ENCODE measurements at places on chromosomes 11 and 22.

GRCh38 chr11:69947059-69947792, 128.0 kb upstream of the FGF3 start:
- DNase-seq, result no peak

DNA sequence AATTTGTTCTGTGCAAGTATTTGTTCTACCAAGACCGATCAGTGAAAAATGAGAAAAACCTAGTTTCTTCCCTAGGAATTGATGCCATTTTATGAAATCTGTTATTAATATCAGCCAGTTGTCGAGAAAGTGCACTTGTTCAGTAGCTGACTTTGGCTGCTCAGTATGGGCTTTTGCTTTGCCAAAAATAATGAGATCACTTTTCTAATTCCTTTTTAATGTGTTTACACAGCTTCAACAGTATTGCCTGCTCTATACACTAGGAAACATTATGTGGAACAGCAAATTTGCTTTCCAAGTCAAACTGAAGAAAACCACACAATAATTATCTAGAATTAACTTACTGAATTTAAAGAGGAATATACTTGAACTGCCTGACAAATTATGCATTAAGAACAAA, 34.4 kb downstream of the SCUBE2 start:
- no peak for DNase-seq

GRCh38 chr11:465896-466530, 15.9 kb downstream of the PTDSS2 start:
- DNase-seq, result no peak

DNA sequence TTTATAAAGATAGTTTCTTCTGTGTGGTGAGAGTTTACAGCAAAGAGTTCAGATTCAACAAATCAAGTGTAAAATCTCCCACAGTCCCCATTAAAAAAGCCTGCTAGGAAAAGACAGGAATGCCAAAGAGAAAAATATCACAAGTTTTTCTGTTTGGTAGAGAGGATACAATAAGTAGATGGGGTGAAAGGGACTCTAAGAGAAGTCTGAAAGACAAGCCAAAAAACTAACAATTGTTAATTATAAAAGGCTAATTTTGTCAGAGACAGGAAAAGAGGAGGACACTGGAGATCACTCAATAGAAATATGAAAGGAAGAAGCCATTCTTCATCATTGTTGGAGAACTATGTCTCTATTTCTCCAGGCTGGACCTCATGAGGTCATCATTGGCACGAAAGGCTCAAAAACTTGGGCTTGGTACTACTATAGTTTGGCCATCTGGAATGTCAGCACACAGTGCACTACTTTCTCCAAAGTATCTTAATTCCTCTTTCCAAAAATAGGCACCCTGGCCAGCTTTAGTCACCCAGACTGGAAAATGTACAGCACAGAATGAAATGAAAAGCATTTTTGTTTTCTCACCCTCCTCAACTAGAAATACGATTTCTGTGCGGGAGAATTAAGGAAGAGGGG, 531 bp upstream of the SOX6 start:
- no peak for DNase-seq

GRCh38 chr11:7671347-7672215, 1.7 kb downstream of the CYB5R2 start:
- no peak for DNase-seq

DNA sequence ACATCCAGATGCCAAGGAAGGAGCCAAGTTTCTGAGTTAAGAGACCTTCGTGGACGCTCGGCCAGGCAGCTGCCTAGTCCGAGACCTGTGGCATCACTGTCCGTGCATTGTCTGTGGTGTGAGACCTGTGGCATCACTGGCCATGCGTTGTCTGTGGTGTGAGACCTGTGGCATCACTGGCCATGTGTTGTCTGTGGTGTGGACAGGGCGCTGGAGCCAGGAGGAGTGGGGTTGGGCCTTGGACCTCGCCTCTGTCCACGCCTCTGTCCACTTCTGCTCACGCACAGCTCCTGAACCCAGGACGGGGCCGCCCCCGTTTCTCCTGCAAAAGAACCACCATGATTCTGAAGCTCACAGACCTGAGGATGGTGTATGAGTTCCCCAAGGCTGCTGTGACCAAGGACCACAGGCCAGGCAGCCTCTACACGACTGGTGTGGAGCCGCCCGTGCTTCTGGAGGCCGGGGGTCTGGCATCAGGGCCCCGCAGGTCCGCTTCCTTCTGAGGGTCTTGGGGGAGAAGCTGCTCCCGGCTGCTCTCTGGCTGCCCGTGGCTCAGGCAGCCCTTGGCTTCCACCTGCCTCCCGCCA, 1218.3 kb downstream of the BRD1 start:
- no peak for DNase-seq

DNA sequence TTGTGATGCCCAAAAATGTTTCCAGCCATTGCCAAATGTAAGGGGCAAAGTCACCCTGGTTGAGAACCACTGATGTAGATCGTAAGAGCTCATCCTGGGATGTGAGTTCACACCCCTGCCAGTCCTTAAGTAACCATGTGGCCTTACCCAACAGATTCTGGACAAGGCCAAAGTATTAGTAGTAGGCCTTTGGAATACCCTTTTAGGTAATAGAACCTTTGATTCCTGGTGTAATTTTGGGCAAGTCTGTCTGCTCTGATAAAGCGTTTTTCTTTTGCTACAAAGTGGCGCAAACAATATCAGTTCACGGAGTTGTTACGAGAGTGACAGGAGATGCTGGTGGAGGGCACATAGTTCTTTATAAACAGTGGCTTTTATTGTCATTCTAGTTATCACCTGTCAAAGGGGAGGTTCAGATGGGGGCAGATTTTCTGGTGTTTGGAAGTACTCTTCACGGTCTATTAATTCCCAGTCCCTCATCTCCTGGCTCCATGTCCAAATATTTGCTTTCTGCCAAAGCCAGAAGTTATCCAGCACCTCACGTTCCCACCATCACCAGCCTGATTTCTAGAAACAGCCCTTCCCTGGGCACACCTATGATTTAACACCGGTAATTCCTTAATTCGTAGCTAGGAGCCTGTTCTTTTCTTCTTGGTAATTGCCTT, 73.8 kb upstream of the CRYBB3 start:
- DNase-seq, result no peak

DNA sequence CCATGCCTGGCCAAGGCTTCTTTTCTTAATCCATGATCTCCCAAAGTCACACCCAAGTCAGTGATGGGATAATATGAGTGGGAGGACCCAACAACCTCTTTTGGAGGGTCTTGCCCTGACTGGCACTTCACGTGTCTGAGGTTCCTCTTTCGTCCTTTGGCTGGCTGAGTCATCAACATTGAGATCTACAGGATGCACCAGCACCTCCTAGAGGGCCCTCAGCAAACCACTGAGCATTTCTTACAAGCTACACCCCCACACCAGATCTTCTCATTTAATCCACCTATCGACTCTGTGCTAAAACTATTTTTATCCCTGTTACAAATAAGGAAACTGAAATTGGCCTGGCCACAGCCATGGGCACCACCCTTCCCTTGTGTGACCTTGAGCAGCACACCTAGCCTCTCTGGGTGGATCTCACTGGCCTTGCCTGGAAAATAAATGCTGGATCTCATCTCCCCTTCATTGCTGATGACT, 63.4 kb downstream of the FLI1 start:
- DNase-seq, result no peak

Data from sciatic nerve (tissue), 2 donors.